ENCODE measurements at places on chromosomes 12 and 14. TPM values are rescaled to one million over a fixed set of nuclear protein-coding genes. Genes with fewer than 3 reads are reported as not detected.
A peak's percentile ranks its signal among the peaks of the same experiment; 100 is the strongest.

- no peaks in the 10 kb centered on the region for H3K36me3 ChIP-seq
- H3K4me1 ChIP-seq, result peaks cover 12% of the 10 kb centered on the region
- no peak for DNase-seq
- H3K27me3 ChIP-seq, result no peaks in the 10 kb centered on the region
Measured at GRCh38 chr12:27012239-27012981, 1.8 kb downstream of the TM7SF3 start.

DNA sequence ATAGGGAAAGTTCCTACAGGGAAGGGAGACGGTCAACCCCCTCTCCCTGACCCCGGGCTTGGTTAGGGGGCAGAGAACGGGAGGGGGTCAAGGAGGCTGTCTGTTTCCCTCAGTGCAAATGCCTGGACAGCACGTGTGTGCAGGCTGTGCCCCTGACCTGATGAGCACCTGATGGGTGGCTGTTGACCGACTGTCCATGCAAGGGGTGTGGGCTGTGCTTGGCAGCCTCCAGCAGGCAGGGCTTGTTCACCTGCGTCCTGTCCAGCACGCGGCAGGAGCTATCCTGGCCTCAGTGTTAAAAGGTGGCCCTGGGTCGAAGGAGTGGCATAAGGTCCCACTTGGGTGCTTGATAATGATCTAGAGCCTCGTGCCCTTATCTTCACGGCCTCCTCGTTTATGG is 221.0 kb downstream of the CACNA1C start:
- no peak overlapping the region for H3K4me3 ChIP-seq
- no peaks in the 10 kb centered on the region for H3K27me3 ChIP-seq
- no peaks in the 10 kb centered on the region for H3K36me3 ChIP-seq

GRCh38 chr14:64040044-64040443 is 187.2 kb downstream of the SYNE2 start:
- no peak overlapping the region for H3K4me3 ChIP-seq
- peaks cover 4% of the 10 kb centered on the region for H3K36me3 ChIP-seq
- H3K4me1 ChIP-seq, result no peaks in the 10 kb centered on the region
- DNase-seq, result no peak
- H3K27me3 ChIP-seq, result no peaks in the 10 kb centered on the region

GRCh38 chr12:54017878-54018467 is 9.2 kb downstream of the HOXC8 start:
- peak; percentile 97 for DNase-seq
- H3K27ac ChIP-seq, result peak overlapping the region; percentile 96
- no peaks in the 10 kb centered on the region for H3K36me3 ChIP-seq
- H3K4me1 ChIP-seq, result peaks cover 13% of the 10 kb centered on the region
- H3K27me3 ChIP-seq, result no peaks in the 10 kb centered on the region
- peak overlapping the region; percentile 71 for H3K4me3 ChIP-seq

DNA sequence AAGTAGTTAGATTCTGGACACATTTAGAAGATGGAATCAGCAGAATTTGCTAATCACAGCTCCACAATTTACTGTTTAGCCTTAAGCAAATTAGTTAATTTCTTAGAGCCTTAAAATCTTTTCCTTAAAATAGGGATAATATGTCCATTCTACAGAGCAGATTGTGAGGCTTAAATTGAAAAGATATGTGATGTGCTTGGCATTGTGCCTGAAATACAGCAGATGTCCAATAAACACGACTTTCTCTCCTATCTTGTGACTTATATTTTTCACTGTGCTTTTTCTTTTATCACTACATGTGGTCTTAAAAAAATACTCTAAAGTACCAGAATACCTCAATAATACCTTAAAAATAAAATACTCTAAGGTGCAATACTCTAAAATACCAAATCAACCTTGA is 30.6 kb downstream of the CCER1 start:
- H3K27ac ChIP-seq, result no peak overlapping the region
- no peaks in the 10 kb centered on the region for H3K27me3 ChIP-seq
- no peaks in the 10 kb centered on the region for H3K4me1 ChIP-seq
- H3K36me3 ChIP-seq, result no peaks in the 10 kb centered on the region
- DNase-seq, result no peak
- no peak overlapping the region for H3K4me3 ChIP-seq

Gene RNASE3
- 0.38 TPM for total RNA-seq

Gene ZDHHC22
- total RNA-seq, result not detected

Measured in kidney (tissue), 22 donors.